ENCODE measurements at places on chromosomes 16 and 17.
A peak's percentile ranks its signal among the peaks of the same experiment; 100 is the strongest.

- DNase-seq: no peak
Measured at GRCh38 chr17:82794781-82795482, 43.1 kb downstream of the TBCD start.

- DNase-seq: no peak
Measured at GRCh38 chr17:71109697-71110096, 940.4 kb downstream of the KCNJ2 start.

DNA sequence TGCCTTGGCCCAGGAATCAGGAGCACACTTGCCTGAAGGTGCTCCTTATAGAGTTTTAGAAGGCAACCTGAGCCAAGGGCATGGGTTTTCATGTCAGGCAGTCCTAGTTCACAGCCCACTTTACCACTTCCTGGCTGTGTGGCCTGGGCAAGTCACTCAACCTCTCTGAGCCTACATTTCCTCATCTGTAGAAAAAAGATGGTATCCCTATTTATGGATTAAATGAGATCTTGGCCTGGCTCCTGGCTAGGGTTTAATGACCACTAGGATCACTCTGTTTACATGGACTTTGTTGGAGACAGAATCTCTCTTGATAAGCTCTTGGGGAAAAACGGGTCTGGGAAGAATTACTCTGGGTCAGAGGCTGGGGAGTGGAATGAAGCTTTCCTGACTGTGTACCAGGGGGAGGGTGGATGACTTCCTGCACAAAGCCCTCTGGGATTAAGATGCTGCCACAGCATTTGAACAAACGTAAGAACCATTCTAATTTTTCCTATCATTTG, 2.3 kb downstream of the MT2A start:
- no peak for DNase-seq

- DNase-seq: peak; percentile 22
Measured at GRCh38 chr16:66308096-66308495, 58.4 kb upstream of the CDH5 start.

- DNase-seq: no peak
Measured at GRCh38 chr17:73343168-73343634, 31.4 kb upstream of the CDC42EP4 start.

DNA sequence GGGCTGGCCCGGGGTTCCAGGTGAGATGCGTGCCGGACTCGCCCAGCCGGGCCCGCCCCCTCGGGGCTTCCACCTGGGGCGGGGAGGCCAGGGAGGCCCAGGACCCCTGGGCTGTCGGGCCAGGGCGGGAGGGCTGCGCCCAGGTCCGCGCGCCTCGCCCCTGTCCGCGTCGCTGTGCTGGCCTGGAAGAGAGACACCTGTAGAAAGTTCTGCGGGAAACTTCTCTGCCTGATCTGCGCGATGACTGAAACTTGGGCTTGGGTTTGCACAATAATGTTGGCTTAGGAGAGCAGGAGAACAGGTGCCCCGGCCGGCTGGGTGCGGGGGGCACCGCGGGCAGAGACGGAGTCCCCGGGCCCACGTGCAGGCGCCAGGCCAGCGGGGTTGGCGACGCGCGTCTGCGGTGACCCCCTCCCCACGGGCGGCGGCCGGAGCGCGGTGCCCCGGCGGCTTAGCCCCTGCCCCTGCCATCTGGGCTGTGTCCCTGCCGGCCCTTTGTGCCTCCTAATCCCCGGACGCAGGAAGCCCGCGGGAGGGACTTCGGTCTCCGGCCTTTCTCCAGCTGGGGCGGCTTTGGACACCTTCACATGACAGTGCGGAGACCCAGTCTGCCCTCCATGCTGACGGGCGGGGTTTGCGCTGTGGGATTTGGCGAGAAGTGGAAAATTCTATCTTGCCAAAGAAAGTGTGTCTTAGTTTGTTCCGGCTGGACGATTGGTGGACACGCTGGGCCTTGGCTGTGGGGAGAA, 483 bp downstream of the LLGL2 start:
- peak; percentile 66 for DNase-seq

DNA sequence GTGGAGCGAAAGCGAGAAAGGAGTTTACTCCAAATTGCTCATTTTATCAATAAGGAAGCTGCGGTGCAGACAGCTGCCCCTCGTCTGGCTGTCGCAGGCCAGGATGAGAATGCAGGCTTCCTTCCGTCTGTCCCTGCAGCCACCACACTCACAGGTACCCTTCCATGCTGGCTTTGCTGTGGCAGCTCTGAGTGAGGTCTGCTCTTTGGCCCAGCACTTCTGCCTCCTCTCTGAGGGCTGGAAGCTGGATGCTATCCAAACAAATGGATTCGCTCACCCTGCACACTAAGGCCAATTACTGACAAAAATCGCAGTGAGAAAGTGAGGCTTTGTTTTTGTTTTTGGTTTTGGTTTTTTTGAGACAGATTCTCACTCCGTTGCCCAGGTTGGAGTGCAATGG, 7.0 kb downstream of the ARMC7 start:
- no peak for DNase-seq

DNA sequence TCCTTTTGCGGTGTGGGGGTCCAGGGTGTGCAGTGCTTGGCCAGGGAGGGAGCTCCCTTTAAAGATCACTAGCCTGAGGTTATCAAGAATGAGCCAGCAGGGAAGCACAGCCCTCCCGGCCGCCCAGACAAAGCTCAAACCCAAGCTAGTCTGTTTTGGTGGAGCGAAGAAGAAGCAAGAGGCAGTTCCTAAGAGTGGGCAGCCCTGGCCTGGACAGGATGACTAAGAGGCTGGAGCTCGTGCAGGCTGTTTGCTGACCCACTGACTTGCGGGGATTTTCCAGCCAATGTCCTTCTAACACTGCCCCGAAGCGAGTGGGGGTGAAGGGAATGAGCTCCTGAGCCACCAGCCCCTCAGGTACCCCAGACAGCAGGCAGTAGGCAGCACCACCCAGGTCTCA, 134.4 kb downstream of the COPRS start:
- DNase-seq: no peak

- no peak for DNase-seq
Measured at GRCh38 chr17:42347198-42347597, 41.0 kb downstream of the STAT3 start.

DNA sequence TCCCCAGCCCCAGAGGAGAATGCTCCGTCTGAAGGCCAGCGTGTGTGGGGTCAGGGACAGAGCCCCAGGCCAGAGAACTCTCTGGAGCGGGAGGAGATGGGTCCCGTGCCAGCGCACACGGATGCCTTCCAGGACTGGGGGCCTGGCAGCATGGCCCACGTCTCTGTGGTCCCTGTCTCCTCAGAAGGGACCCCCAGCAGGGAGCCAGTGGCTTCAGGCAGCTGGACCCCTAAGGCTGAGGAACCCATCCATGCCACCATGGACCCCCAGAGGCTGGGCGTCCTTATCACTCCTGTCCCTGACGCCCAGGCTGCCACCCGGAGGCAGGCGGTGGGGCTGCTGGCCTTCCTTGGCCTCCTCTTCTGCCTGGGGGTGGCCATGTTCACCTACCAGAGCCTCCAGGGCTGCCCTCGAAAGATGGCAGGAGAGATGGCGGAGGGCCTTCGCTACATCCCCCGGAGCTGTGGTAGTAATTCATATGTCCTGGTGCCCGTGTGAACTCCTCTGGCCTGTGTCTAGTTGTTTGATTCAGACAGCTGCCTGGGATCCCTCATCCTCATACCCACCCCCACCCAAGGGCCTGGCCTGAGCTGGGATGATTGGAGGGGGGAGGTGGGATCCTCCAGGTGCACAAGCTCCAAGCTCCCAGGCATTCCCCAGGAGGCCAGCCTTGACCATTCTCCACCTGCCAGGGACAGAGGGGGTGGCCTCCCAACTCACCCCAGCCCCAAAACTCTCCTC, 10.4 kb downstream of the CX3CL1 start:
- no peak for DNase-seq

DNA sequence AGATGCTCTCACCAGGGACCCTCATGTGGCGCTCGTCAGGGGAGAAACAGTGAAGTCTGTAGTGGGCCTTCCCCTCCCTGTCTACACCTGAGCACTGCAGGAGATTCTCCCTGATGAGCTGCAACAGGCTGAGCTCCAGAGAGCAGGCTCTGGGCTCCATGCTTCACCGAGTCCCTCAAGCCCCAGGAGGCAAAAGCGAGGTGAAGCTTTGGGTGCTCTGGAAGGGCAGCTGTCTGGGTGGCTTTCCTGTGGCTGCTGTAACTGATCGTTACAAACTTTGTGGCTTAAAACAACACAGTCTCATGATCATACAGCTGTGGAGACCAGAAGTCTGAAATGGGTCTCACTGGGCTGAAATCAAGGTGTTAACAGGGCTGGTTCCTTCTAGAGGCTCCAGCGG, 12.1 kb upstream of the CD300LD start:
- DNase-seq: no peak
